ENCODE measurements at places on chromosomes 13 and 19. TPM values are rescaled to one million over a fixed set of nuclear protein-coding genes. Genes with fewer than 3 reads are reported as not detected.

The C19orf18 gene
- 1.0 TPM for total RNA-seq

DNA sequence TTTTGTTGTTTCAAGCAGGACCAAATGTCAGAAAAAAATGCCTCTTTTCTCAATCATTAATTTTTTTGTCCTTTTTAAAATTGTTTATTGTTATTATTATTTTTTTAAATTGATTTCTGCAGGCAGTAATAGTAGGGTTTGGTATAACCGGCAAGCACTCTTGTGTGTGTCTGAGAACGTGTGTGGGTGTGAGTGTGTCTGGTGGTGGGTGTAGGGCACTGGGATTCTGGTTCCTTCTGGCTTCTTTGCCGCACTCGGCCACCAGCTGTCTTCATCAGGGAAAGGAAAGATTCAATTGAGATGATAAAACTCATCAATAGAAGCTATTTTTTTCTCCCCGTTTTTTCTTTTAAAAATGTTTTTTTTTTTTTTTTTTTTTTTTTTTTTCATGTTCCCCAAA, 56.4 kb downstream of the IER2 start:
- peaks cover 4% of the 10 kb centered on the region for H3K4me1 ChIP-seq
- H3K4me3 ChIP-seq, result no peak overlapping the region
- no peak overlapping the region for H3K27ac ChIP-seq
- DNase-seq, result no peak
- H3K27me3 ChIP-seq, result no peaks in the 10 kb centered on the region

The TNNI3 gene
- 2.3 TPM for total RNA-seq

- H3K27me3 ChIP-seq, result no peaks in the 10 kb centered on the region
- no peaks in the 10 kb centered on the region for H3K36me3 ChIP-seq
- H3K27ac ChIP-seq, result peak overlapping the region; percentile 88
- peak overlapping the region; percentile 85 for H3K4me3 ChIP-seq
- DNase-seq, result no peak
These were observed 301 bp upstream of the ZNF610 start for GRCh38 chr19:52335768-52336116.

The ZSCAN4 gene
- total RNA-seq, result 0.24 TPM

The CFAP97D2 gene
- total RNA-seq, result 1.8 TPM

The OR7G2 gene
- not detected for total RNA-seq

DNA sequence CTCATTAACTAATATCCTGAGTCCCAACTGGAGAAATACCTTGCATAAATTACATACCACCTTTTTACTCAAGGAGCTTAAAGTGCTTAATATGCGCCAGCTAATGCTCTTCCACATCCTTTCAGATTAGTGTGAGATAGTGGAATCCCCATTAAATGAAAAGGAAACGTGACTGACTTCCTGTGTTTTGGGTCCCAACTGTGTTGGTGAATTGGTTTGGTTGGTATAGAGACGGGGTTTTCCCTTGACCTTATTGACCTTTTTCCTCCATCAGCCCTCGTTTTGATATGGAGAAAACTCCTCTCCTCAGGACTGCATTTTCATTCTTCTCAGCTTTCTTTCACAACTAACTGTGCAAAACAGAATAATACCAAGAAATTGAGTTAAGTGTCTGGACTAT, 163.5 kb downstream of the PAN3 start:
- no peak overlapping the region for H3K27ac ChIP-seq
- no peak overlapping the region for H3K4me3 ChIP-seq
- no peaks in the 10 kb centered on the region for H3K36me3 ChIP-seq
- H3K4me1 ChIP-seq, result no peaks in the 10 kb centered on the region
- DNase-seq, result no peak

- DNase-seq, result no peak
- H3K27ac ChIP-seq, result no peak overlapping the region
- no peaks in the 10 kb centered on the region for H3K27me3 ChIP-seq
- no peaks in the 10 kb centered on the region for H3K4me1 ChIP-seq
- no peaks in the 10 kb centered on the region for H3K36me3 ChIP-seq
- H3K4me3 ChIP-seq, result no peak overlapping the region
These were observed 74.3 kb upstream of the LRCH1 start for GRCh38 chr13:46478651-46479050.

- H3K4me1 ChIP-seq, result peaks cover 32% of the 10 kb centered on the region
- H3K27ac ChIP-seq, result no peak overlapping the region
- H3K4me3 ChIP-seq, result no peak overlapping the region
- H3K27me3 ChIP-seq, result no peaks in the 10 kb centered on the region
- H3K36me3 ChIP-seq, result no peaks in the 10 kb centered on the region
These were observed 18.7 kb downstream of the HCN2 start for GRCh38 chr19:608155-609003.

- H3K36me3 ChIP-seq, result no peaks in the 10 kb centered on the region
- H3K4me3 ChIP-seq, result no peak overlapping the region
- no peak overlapping the region for H3K27ac ChIP-seq
- H3K27me3 ChIP-seq, result peaks cover 47% of the 10 kb centered on the region
- DNase-seq, result no peak
These were observed 6.8 kb downstream of the SHANK1 start for GRCh38 chr19:50712833-50713232.

GRCh38 chr13:39665763-39666162, 10.3 kb downstream of the COG6 start:
- H3K4me1 ChIP-seq, result no peaks in the 10 kb centered on the region
- no peak for DNase-seq
- no peak overlapping the region for H3K4me3 ChIP-seq

DNA sequence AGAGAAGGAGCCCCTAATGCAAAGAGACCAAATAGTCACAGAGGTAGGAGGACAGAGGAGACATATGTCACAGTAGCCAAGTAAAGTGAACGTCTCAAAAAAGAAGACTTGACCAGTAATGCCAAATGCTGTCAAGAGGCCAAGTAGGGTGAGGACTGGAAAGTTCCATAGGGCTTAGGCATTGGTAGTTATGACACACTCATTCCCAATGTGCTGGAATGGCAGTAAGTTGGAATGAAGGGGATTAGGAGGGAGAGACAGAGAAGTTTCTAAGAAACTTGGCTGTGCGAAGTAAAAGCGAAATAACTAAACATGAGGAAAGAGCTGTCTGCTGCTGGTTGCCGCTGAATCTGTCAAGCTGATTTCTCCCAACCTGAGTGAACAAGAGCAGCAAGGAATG, 14.9 kb upstream of the FRY start:
- H3K36me3 ChIP-seq, result no peaks in the 10 kb centered on the region
- H3K4me3 ChIP-seq, result no peak overlapping the region
- H3K27ac ChIP-seq, result no peak overlapping the region
- H3K4me1 ChIP-seq, result peaks cover 3% of the 10 kb centered on the region

DNA sequence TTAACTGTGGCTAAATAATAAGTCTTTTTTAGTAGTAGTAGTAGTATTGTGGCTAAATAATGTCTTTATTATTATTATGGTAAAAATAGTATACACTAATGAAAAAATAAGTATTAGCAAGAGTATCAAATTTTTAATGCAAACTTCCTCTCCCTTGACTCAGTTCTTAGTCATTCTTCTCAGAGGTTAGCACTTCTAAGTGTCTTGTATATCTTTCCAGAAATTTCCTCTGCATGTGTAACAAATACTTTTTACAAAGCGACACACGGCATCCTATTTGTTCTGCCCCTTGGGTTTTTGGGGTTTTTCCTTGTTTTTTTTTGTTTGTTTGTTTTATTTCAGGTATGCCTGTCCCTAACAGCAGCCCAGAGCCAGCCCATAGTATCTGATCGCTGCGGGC, 20.9 kb downstream of the SIN3B start:
- DNase-seq, result no peak
- peaks cover 100% of the 10 kb centered on the region for H3K36me3 ChIP-seq
- H3K27me3 ChIP-seq, result no peaks in the 10 kb centered on the region

DNA sequence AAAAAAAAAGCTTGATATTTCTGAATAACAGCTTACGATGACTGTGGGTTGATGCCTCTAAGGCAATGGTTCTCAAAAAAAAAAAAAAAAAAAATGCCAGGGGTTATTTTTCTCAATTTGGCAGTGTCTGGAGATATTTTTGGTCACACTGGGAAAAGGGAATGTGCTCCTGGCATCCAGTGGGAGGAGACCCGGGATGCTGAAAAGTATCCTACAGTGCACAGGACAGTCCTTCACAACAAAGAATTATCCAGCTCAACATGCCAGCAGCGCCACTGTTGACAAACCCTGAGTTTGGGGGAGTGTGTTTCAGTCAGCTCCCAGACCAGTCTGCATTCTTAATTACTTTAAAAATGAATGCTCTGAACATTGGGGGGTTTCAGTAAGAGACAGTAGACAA, 54.5 kb downstream of the FLT3 start:
- no peak for DNase-seq
- H3K27me3 ChIP-seq, result peaks cover 6% of the 10 kb centered on the region
- H3K4me3 ChIP-seq, result no peak overlapping the region
- no peak overlapping the region for H3K27ac ChIP-seq
- peaks cover 7% of the 10 kb centered on the region for H3K4me1 ChIP-seq

DNA sequence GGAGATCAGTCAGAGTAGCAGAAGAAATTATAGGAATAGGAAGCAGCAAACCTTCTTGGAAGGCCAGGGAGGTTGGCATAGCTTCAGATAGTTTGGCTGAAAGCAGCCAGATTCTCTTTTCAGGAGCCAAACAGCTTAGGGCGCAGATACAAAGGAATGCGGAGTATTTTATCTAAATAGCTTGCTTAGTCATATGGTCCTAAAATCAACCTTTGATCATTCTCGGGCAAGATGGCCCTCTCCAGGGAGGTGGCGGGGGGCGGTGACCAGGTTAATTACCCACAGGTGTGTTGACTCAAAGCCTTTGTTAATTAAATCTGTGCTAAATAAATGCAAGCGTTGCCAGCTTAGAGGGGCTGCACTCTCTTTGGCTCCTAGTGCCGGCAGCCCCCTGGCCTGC, 12.5 kb upstream of the NCR1 start:
- no peaks in the 10 kb centered on the region for H3K27me3 ChIP-seq
- H3K4me3 ChIP-seq, result no peak overlapping the region
- no peak overlapping the region for H3K27ac ChIP-seq
- DNase-seq, result no peak
- no peaks in the 10 kb centered on the region for H3K4me1 ChIP-seq

The TINCR gene
- 3.9 TPM for total RNA-seq

DNA sequence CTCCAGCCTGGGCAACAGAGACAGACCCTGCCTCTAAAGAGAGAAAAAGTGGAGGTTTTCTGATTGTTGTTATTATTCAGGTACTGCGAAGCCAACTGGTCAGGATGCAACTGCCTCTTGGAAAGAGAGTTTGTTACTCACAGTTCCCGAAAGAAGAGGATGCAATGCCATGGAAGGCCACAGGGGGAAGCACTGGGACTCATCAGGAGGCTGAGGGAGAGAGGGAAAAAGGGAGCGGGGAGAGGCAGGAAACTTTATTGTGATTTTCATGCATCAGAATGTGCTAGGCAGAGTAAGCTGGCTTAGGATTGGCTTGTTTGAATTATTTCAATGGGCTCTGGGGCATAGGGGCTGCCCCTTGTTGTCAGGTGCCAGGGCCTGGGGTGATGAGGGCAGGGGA, 27.6 kb downstream of the MYO9B start:
- peaks cover 29% of the 10 kb centered on the region for H3K4me1 ChIP-seq
- no peak overlapping the region for H3K27ac ChIP-seq
- DNase-seq, result no peak
- no peaks in the 10 kb centered on the region for H3K27me3 ChIP-seq
- H3K36me3 ChIP-seq, result peaks cover 39% of the 10 kb centered on the region

The KXD1 gene
- total RNA-seq, result 71.9 TPM

- H3K36me3 ChIP-seq, result no peaks in the 10 kb centered on the region
- H3K27ac ChIP-seq, result no peak overlapping the region
- H3K4me1 ChIP-seq, result no peaks in the 10 kb centered on the region
- no peak for DNase-seq
- no peak overlapping the region for H3K4me3 ChIP-seq
These were observed 397.5 kb downstream of the DIAPH3 start for GRCh38 chr13:59766236-59766635.

The CYP4F8 gene
- not detected for total RNA-seq

- H3K27me3 ChIP-seq, result no peaks in the 10 kb centered on the region
- H3K4me1 ChIP-seq, result peaks cover 4% of the 10 kb centered on the region
- peaks cover 62% of the 10 kb centered on the region for H3K36me3 ChIP-seq
These were observed 105.6 kb downstream of the RAB20 start for GRCh38 chr13:110455941-110456340.

DNA sequence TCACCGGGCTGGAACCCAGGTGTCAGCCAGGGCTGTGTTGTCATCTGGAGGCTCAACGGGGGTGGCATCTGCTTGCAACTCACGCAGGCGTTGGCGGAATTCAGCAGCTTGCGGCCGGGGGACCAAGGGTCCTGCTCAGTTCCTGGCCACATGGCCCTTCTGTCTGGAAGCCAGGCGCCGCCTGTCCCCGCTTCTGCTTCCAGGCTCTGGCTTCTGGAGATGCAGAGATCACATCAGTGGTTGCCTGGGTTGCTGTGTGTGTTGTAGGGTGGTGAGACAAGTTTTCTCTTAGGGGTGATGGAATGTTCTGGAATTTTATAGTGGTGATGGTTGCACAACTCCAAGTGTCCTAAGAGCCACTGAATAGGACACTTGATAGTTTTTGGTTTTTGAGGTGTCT, 5.0 kb downstream of the ADAT3 start:
- H3K27me3 ChIP-seq, result no peaks in the 10 kb centered on the region
- H3K4me3 ChIP-seq, result no peak overlapping the region
- H3K27ac ChIP-seq, result no peak overlapping the region
- DNase-seq, result peak; percentile 48

GRCh38 chr13:35822666-35823065, 308.5 kb downstream of the DCLK1 start:
- H3K4me1 ChIP-seq, result no peaks in the 10 kb centered on the region
- no peak overlapping the region for H3K27ac ChIP-seq
- H3K27me3 ChIP-seq, result no peaks in the 10 kb centered on the region
- no peak overlapping the region for H3K4me3 ChIP-seq
- H3K36me3 ChIP-seq, result no peaks in the 10 kb centered on the region

GRCh38 chr13:112483299-112483698, 104.7 kb downstream of the TUBGCP3 start:
- H3K36me3 ChIP-seq, result peaks cover 27% of the 10 kb centered on the region
- no peaks in the 10 kb centered on the region for H3K4me1 ChIP-seq
- H3K27ac ChIP-seq, result no peak overlapping the region

DNA sequence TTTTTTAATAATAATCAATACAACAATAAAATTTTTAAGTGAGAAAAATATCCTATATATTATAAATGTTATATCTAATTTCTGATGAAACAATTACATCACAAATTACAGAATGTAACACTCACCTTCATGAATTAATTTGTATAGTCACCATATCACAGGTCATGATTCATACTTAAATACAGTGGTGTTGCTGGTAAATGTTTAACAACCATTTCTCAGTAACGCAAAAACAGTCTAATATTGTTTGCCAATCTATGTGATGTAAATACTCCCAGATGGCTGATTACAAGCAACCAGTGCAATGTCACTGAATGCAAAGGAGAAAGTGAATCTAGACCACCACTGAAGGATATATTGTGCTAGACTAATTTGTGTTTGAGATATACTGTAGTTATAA, 97.5 kb downstream of the DIAPH3 start:
- no peak for DNase-seq
- H3K4me3 ChIP-seq, result no peak overlapping the region
- H3K27me3 ChIP-seq, result no peaks in the 10 kb centered on the region
- no peaks in the 10 kb centered on the region for H3K36me3 ChIP-seq
- H3K4me1 ChIP-seq, result no peaks in the 10 kb centered on the region

GRCh38 chr19:7602935-7603497, 7.4 kb downstream of the CAMSAP3 start:
- peaks cover 17% of the 10 kb centered on the region for H3K27me3 ChIP-seq
- peak overlapping the region; percentile 38 for H3K27ac ChIP-seq
- no peak for DNase-seq
- H3K4me1 ChIP-seq, result no peaks in the 10 kb centered on the region
- no peak overlapping the region for H3K4me3 ChIP-seq
